GM23338 (cell line): ENCODE measurements at places on chromosomes 2 and 18.

DNA sequence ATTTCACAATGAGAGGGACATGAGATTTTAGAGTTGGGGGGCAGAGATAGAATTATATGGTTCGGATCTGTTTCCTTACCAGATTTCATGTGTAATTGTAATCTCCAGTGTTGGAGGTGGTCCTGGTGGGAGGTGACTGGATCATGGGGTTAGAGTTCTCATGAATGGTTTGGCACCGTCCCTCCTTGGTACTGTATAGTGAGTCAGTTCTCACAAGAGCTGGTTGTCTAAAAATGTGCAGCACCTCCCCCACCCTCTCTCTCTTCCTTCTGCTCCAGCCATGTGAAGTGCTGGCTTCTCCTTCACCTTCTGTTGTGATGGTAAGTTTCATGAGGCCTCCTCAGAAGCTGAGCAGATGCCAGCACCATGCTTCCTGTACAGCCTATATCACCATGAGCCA, 138.1 kb downstream of the SCG2 start:
- DNase-seq: no peak

GRCh38 chr2:153373510-153374279, 104.9 kb downstream of the RPRM start:
- no peak for DNase-seq

DNA sequence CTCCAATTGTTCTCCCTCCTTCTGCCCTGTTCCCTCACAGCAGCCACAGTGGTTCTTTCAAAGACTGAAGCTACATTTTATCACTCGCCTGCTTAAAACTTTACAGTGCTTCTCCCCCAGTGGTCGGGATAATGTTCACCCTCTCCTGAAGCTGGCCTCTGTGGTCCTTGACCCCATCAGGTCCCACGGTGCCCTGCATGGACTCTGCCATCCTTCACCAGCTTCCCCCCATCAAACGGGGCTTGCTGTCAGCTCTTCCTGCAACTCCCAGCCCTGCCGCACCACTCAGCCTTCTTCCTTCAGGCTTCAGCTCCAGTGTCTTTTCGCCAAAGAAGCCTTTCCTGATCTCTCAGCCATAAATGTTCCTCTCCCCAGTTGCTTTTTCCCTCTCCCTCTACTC, 118.1 kb downstream of the NEDD4L start:
- no peak for DNase-seq

- DNase-seq: no peak
Observed at GRCh38 chr2:122863532-122863931, 1108.1 kb downstream of the TSN start.

DNA sequence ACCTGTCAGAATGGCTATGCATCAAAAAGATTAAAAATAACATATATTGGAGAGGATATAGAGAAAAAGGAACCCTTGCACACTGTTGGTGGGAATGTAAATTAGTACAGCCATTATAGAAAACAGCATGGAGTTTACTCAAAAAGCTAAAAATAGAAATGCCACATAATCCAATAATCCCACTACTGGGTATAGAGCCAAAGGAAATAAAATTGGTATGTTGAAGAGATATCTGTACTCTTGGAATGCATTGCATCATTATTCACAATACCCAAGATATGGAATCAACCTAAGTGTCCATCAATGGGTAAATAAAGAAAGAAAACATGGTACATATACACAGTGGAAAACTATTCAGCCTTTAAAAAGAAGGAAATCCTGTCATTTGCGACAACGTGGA, 77.2 kb downstream of the C1D start:
- no peak for DNase-seq
